Stimulated activated memory B cell treated with anti-CD40 and anti-IgM and Interleukin-4, amounts not matched to agents 10 μg/mL and 1 μg/mL and 100 μg/mL, for 72 hours (primary cell): ENCODE measurements at places on chromosomes 6 and 20.

DNA sequence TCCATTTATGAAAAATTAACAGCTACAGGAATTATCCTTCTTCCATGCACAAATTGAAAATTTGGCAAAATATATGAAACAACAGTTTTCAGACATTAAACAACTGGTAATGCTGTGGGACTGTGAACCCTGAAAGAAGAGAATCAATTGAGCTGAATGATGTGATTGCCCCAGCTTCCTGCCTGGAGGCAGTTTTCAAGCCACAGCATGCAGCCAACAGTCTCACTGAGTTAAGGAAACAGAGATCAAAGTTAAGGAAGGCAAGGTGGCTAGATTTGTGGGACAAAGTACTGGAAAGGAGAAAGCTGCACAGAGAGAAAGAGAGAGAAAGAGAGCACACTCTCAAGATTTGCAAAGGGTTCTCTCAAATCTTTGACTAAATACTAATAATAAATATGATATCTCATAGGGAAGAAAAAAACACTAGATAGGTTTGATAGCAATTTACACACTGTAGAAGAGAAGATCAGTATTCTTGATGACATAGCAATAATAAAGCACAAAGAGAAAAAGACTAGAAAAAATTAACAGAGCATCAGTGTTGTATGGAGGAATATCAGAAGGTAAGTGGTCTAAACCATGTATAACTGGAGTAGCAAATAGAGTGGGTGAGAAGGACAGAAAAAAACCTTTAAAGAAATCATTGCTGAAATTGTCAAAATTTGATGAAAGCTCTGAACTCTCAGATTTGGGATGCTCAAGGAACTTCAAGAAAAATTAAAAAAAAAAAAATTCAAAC lies 70.1 kb upstream of the CNKSR3 start:
- no peak for ATAC-seq

DNA sequence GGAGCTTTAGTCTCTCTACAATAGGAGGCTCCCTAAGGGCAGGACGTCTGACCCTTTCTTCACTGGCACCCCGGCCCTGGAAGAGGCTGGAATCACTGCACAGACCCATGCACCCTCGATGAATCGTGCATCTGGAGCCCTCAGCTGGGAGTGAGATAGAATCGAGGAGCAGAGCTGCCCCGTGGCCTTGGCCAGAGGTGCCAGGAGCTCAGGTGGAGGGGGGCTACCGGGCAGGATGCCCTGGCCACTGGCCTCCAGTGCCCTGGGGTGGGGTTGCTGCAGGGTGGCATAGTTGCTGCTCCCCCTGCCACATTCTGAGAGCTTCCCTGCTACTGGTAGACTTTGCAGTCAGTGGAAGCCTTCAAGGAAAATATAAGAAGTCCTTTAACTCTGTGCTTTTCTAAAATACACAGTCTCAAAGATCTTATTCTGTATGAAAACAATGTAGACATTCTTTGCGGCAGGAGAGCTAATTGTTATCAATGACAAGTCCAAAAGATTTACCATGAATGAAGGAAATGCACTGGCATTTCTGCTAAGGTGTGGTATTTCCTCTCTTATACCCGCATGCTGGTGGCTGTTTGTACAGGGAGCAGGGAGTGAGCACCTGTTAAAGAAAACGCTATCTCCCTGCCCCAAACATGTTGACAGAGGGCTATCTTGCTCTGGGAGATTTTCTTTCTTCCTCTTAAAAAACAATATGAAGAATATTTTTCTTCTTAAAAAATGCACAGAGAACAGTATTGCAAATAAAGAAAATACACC lies 122.8 kb downstream of the C6orf118 start:
- peak; percentile 55 for ATAC-seq

- ATAC-seq = no peak
Observed at GRCh38 chr6:105988321-105988720, 97.8 kb upstream of the PRDM1 start.

DNA sequence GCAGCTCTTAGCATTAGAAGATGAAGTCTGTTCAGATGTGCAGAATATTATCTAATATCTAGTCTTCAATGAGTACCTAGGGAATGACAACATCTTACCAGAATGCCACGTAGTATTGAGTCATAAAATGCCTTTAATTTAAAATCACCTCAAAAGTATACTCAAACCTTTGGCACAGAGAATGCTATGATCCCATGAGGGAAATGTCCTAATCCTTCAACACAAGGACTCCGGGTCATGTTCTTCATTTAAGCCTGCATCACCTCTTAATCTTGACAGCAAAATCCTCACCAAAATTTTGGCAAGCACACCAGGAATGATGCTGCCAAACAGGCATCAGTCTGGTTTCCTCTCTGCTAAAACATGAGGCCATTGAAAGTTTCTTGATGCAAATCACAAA lies 23.6 kb upstream of the MARCKS start:
- no peak for ATAC-seq

DNA sequence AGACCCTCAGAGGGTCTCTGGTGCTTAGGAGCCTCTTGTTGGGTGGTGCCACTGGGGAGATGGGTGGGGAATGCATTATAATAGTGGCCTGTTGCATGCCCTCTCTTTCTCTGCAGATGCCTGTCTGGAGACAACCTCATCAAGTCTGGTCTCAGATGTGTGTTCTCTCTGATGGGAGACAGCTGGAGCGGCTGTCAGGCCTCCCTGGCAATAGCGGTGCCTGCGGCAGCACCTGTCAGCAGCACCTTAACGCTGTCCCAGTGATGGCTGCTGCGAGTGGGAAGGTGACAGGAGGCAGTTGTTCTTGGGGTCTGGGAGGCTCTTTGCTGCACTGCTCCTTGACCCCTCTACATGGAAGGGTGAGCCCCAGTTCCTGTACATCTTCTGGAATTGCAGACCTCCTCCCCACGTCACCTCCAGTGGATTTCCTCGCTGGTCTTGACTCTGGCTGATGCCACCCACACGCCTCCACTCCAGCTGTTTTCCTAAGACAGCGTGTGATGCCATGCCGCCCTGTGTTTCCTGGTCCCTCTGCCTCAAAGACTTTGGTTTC lies 63.3 kb upstream of the BLCAP start:
- ATAC-seq = no peak

GRCh38 chr6:9186148-9186547 lies 750.8 kb upstream of the SLC35B3 start:
- no peak for ATAC-seq

- peak; percentile 65 for ATAC-seq
Observed at GRCh38 chr6:8674126-8674525, 238.8 kb upstream of the SLC35B3 start.

DNA sequence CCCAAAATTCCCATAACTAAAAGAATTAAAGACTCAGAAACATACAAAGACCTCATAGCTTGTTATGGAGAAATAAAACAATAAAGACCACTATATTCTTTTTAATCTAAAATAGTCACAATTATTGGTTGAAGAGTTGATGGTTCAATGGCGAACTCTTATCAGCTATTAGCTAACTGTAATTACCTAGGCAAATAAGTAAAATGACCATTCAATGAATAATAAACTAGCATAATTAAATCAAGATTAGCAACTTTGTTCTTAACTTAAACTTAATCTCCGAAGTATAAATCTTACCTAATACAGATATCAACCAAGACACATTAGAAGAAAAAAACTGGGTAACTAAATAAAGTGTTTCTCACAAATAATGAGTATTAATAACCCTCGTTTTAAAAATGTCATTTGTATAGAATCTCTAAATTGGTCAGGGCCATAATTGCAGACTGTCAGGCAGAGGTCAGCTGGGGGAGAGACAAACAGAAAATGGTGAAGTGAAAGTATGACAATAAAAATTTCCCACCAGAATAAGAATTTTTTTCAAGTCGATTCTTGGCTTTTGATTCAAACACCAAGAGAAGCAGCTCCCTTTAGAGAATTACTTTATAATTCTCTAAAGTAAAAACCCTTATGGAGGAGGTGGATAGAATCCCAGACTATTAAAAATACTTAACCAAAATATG lies 1.7 kb downstream of the FKBP5 start:
- ATAC-seq = no peak

DNA sequence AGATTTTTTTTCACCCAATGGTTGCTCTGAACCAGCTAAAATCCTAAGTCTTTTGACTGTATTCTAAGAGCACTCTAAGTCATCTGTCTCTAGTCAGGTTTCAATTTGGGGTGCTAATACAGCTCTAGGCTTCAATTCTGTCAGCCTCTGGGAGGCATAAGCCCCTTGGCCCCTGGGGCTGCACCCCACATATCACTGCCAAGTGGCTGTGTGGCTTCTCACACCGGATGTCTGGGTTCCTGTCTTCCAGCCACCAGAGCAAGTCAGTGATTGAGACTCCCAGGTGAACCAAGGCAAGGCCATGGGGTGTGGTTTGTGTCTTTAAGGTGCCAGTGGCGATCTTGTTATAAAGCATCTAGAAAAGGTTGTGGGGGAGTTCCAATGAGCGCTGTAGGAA lies 136.5 kb downstream of the TMEM242 start:
- ATAC-seq = no peak

- ATAC-seq = no peak
Observed at GRCh38 chr6:26200918-26201721, 113.9 kb downstream of the HFE start.

GRCh38 chr20:46060301-46060881 lies 29.4 kb downstream of the NCOA5 start:
- ATAC-seq = peak; percentile 78
